Stimulated activated CD8-positive, alpha-beta memory T cell treated with anti-CD3 and anti-CD28 coated beads, Interleukin-2, amount 100 ng/mL, for 1 hour (primary cell): ENCODE measurements at places on chromosomes 5 and 9.

- DNase-seq: no peak
These were observed 530 bp downstream of the UCK1 start for GRCh38 chr9:131530546-131530919.

DNA sequence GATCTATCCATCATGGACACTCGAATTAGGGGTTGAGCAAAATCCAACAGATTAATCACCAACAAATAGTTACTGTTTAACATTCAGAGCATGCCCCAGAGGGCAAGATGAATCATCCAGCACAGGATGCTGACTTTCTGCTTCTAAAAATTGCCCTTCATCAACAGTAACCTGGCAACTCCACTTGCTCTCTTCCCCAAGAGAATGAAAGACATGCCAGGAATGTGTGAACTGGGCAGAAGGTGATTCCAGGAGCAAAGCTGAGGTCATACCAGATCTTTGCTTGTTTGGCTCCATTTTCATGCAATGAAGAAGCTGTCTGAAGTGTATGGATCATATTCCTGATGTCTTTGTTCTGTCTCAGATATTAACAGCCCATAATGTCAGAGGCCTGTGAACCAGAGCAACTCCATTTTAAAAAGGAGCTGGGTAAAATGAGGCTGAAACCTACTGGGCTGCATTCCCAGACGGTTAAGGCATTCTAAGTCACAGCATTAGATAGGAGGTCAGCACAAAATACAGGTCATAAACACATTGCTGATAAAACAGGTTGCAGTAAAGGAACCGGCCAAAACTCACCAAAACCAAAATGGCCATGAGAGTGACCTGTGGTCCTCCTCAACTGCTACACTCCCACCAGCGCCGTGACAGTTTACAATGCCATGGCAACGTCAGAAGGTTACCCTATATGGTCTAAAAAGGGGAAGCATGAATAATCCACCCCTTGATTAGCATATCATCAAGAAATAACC lies 2.5 kb upstream of the ZNF367 start:
- DNase-seq: no peak

DNA sequence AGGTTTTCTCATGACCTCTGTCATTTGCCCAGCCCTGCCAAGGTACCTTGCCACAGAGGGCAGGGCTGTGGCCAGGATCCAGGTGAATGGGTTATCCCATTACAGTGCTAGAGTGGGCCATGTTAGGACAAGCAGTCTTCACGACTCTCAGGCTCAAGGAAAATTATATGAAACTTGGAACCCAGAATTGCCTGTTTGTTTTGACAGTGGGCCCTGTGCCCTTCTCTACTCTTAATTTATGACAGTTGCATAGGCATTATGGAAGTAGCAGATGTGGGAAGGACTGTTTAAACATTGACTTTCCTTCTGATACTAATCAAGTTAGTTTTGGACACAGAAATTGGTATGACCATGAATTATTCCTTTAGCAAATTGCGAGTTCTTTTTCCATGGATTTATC lies 41.7 kb downstream of the ITGA2 start:
- no peak for DNase-seq

- DNase-seq: no peak
These were observed 83.3 kb upstream of the TRIO start for GRCh38 chr5:14059810-14060209.

- DNase-seq: no peak
These were observed 54.0 kb downstream of the PCA3 start for GRCh38 chr9:76818271-76818670.

DNA sequence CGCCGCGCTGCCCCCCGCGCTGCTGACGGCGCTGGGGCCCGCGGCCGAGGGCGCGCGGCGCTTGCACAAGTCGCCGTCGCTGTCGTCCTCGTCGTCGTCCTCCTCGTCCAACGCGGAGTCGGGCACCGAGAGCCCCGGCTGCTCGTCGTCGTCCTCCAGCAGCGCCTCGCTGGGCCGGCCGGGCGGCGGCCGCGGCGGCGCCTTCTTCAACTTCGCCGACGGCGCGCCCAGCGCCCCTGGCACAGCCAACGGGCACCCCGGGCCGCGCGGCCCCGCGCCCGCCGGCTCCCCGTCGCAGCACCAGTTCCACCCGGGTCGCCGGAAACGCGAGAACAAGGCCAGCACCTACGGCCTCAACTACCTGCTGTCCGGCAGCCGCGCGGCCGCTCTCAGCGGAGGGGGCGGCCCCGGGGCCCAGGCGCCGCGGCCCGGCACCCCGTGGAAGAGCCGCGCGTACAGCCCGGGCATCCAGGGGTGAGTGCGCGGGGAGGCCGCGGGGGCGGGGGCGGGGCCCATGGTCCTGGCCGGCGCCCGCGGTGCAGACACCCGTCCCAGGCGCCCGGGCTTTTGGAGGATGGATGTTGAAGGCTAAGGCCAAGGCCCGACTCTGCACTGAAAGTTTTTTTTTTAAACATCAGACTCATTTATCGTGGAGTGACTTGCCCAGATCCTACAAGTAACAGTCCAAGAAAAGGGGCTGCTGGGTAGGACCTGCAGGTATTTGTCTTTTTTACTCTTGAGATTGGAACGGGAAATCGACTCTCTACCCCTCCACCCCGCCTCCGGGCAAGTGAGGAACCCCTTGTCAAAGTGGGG lies 1.2 kb downstream of the TENT4A start:
- no peak for DNase-seq

GRCh38 chr5:154937186-154937717 lies 759 bp downstream of the GEMIN5 start:
- no peak for DNase-seq

DNA sequence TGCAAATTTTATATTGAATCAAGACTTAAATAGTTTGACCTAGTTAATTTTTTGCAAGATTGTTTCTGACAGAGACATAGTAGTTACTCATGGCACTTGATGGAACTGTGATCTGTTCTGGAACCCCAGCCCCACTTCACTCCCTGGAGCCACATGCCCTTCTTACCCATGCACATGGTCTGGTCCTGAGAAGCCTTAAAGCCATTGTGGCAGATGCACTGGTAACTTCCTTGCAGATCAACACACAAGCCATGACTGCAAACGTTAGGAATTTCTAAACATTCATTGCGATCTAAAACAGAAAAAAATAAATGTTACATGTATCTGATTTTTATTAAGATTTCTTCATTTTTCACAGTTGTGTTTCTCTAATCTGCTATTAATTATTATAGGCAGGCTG lies 221.2 kb downstream of the SLC12A2 start:
- DNase-seq: no peak

DNA sequence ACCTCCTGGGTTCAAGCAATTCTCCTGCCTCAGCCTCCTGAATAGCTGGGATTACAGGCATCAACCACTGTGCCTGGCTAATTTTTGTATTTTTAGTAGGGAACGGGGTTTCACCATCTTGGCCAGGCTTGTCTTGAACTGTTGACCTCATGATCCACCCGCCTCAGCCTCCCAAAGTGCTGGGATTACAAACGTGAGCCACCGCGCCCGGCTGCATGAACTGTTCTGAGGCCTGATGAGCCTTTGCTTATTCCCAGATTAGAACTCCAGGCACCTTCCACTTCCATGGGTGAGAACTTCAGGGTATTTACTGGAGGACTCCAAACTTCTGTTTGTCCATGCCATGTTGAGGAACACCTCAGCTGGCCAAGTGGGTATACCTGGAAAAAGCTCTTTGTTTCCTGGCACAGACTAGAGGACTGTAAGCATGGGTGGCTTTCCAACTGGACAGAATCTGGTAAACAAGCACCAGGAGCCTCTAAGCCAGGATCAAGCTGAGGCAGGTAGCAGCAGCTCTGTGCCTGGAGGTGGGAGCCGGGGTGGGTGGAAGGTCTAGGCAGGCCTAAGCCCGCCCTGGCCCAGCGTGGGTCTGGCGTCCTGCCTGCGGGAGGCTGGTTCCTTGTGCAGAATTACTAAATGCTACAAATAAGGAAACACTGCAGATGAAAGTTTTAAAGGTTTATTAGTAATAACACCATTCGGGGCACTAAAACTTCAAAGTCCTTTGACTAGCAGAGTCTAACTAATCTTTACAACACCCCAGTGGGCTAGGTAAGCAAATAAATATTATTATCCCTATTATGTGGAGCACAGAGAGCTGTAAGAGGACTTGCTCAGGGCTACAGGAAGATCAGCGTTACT lies 78.4 kb downstream of the SEMA5A start:
- DNase-seq: no peak

DNA sequence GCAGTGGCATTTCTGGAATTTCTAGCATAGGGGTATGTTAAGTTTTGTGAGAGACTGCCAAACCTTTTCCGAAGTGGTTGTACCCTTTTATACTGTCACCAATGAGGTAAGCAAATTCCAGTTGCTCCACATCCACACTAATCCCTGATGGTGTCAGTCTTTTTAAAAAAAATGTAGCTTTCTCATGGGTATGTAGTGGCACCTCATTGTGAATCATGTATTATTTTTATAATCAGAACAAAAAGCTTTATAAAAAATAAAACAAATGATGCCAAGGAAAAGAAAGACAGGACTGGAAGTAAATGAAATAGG lies 93.4 kb upstream of the CLINT1 start:
- no peak for DNase-seq

- DNase-seq: no peak
These were observed 64.1 kb downstream of the SLCO4C1 start for GRCh38 chr5:102231693-102232619.

- no peak for DNase-seq
These were observed 75.0 kb downstream of the PTPDC1 start for GRCh38 chr9:94159069-94159939.

GRCh38 chr5:169415371-169415770 lies 114.4 kb upstream of the SLIT3 start:
- DNase-seq: no peak

GRCh38 chr5:158435161-158435616 lies 576.2 kb upstream of the CLINT1 start:
- DNase-seq: no peak

- no peak for DNase-seq
These were observed 158.2 kb downstream of the DENND1A start for GRCh38 chr9:123771690-123772089.

- no peak for DNase-seq
These were observed 35.5 kb downstream of the ASTN2 start for GRCh38 chr9:117379341-117379740.

GRCh38 chr5:136375920-136376319 lies 10.6 kb upstream of the TRPC7 start:
- DNase-seq: no peak

DNA sequence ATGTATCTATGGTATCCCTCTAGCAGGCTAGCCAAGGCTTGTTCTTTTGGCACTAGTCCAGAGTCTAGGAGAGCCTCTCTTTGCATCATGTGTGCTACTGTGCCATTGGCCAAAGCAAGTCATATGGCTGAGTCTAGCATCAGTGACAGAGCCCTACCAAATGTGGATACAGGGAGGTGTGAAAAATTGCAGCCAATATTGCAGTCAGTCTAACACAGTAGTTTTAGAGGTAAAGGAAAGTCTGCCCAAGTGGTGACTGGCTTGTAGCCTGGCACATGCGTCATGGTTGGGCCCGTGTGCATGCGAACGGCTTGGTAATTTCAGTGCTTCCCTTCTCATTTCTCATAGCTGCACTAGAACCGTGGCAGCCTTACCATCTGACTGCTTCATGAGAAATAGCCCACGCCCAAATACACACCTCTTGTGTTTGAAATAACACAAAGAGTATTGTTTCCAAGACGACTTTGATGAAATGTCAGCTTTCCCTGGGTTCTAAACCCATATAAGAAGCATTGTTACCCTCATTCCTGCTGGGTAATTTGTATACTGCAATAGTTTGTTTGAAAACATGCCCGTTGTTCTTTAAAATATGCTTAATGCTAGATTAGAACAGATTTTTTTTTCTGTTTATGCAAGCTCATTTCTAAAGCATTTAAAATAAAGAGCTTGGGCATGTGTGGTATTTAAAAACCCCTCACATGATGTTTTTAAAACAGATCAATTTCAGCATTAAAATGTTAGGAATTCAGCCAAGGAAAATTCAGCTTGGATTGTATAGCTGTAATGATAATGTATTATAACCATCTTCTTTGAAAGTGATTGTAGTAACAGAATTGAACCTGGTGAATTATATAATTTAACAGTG lies 113.2 kb downstream of the TLE4 start:
- no peak for DNase-seq

GRCh38 chr9:124077915-124078572 lies 66.5 kb downstream of the LHX2 start:
- no peak for DNase-seq

DNA sequence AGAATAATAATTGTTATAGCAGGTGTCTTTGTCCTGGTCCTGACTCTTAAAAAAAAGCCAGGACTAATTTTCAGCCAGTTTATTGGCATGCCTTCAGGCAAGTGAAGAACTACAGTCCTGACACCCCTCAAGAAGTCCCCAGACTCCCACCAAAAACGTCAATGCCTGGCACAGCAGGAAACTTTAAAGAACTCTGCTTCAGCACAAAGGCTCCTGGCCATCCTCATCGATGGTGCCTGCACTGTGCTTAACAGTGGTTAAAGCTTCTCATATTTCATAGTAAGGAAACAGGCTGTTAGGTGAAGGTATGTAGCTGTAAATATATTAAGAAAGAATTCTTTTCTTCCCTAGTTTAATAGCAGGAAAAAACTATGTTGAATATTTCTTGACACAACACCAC lies 280.1 kb upstream of the PUM3 start:
- DNase-seq: no peak

GRCh38 chr9:20582150-20582549 lies 40.1 kb downstream of the MLLT3 start:
- no peak for DNase-seq

DNA sequence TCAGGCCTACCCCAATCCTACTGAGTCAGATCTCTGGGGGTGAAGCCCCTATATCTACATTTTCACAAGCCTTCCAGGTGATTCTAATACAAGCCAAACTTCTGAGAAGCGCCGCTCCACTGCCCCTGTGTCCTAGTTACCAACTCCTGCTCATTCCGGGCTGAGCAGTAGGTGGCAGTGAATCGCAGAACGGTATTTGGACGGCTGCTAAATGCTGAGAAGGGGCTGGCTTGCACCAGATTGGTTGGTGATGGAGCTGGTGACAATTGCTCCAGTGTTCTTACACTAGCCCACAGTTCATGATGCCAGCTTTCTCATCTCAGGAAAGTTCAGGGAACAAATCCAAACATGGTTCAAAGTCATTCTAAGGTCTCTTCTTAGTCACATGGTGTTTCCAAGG lies 31.1 kb upstream of the FGF1 start:
- no peak for DNase-seq

DNA sequence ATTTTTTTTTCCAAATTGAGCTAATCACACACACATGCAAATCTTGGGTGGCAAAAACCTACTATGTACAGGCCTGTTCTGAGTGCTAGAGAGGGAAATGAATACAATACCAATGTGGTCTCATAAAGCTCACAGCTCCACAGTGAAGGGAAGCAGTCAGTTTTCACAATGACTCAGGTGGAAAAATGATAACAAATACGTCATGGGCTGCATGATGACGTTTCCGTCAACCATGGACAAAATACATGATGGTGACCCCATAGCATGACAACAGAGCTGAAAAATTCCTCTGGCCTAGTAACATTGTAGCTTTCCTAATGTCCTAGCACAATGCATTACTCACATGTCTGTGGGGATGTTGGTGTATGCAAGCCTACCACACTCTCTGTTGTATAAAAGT lies 252.5 kb downstream of the TRIM32 start:
- DNase-seq: no peak

GRCh38 chr9:85055506-85056202 lies 386.1 kb downstream of the NTRK2 start:
- DNase-seq: no peak

- no peak for DNase-seq
These were observed 11.7 kb downstream of the STC2 start for GRCh38 chr5:173316339-173317020.

- no peak for DNase-seq
These were observed 26.2 kb downstream of the NIPAL4 start for GRCh38 chr5:157486221-157486681.

- DNase-seq: no peak
These were observed 41.6 kb downstream of the USP20 start for GRCh38 chr9:129876815-129877214.
